ENCODE measurements at places on chromosomes 12 and 14. TPM values are rescaled to one million over a fixed set of nuclear protein-coding genes. Genes with fewer than 3 reads are reported as not detected.

The OLR1 gene
- total RNA-seq = 0.42 TPM

The TSPAN11 gene
- total RNA-seq = not detected

The TAS2R42 gene
- total RNA-seq = not detected

The SINHCAF gene
- total RNA-seq = 143 TPM

The DRAM1 gene
- total RNA-seq = 8.9 TPM

The CLEC4C gene
- not detected for total RNA-seq

The IKZF4 gene
- 11.0 TPM for total RNA-seq

The GSC gene
- not detected for total RNA-seq

The CFAP251 gene
- total RNA-seq = 0.31 TPM

The LRRC43 gene
- total RNA-seq = 0.18 TPM

The CD163 gene
- total RNA-seq = 3.0 TPM

The KRT78 gene
- total RNA-seq = not detected

The SLCO1C1 gene
- total RNA-seq = not detected

The AHNAK2 gene
- total RNA-seq = not detected

The STK38L gene
- total RNA-seq = 27.7 TPM

The SYNE3 gene
- 39.7 TPM for total RNA-seq

The BIN2 gene
- 57.3 TPM for total RNA-seq

Data from CD8-positive, alpha-beta memory T cell (primary cell).